Dorsolateral prefrontal cortex (tissue), 122 donors: ENCODE measurements at places on chromosomes 3 and 15.

DNA sequence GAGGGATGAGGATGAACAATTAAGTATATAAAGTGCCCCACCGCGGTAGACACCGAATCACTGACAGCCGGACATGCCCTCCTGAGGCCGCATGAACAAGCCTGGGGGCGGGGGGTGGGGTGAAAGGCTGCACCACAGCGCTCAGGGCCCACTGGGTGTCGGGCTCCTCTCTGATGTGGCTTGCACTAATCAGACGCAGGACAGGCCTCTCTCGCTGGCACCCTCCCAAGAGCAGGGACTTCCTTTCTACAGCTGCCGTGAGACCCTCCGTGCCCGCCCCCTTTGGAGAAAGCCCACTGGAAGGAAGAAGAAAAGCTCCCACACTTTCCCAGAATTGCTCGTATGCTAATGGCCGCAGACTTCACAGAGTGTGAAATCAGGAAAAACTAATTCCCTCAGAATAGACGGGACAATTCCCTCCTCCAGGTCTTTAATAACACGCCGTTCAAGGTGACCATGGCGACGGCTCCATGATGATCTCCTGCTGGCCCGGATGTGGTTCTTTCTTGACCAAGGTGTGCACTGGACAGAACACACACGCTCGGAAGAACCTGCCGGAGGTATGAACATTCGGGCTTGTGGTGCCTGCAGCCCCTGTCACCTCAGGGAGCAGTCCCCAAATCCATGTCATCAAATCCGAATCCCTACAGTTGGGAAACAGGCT lies 32.0 kb downstream of the IQSEC1 start:
- no peak for DNase-seq

DNA sequence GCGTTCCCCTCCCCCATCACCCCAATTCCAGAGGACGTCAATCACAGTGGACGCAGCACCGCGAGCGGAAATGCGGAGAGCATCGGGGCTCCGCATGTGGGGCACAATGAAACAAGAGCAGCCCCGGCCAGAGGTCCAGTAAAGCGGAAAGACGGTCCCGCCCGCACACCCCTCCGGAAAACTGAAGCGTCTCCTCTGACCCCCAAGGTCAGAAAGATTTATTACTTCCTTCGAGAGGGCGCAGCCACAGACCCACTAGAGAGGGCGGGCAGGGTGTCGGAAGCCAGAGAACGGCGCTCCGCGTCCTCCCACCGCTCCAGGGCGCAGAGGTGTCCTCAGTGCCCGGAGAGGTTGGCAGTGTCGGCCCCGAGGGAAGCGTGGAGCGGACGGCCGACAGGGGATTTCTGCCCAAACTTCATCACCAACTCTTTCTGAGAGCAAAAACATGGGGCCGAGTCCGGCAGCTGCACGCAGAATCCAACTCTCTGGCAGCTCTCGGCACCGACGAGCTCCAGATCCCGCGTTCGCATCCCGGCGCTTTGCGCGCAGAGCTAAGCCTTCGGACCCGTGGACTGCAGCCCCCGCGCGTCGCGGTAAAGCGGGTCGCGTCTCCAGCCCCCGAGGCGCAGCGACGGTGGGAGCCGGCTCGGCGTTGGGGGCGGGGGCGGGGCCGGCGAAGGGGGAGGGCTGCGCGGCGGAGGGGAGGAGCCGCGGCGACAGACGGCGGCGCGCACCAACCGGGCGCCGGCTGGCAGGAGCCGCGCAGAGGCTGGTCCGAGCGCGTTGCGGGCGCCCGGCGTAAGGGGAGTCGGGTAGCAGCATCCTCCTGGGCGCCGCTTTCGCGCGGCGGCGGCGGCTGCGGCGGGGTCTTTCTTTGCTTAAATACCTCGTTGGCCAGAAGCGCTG lies at the start of gene CHST2:
CHST2 (plus strand) TSS at position 763 of the 906 bp plus-strand sequence. CDS start 1,046 bp downstream, outside the sequence.
- DNase-seq: peak; percentile 32

- no peak for DNase-seq
Observed at GRCh38 chr3:68103811-68104210, 449.4 kb upstream of the SUCLG2 start.

DNA sequence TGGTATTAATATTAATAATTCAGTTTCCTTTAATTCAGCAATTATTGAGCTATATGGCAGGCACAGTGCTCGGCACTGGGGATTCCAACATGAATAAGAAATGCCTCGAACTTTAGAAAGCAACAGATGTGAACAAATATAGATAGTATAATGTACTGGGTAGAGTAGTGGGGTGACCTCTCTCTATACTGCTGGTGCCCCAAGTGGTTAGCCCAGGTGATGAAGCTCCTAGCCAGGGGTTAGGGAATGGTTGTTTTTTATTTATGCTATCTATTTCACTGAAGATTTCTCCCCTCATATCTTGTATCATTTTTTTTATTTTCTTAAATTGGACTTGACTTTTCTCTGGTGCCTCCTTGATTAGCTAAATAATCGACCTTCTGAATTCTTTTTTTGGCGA lies 62.1 kb downstream of the BHLHE40 start:
- DNase-seq: no peak

GRCh38 chr15:78982736-78983135 lies 37.9 kb upstream of the CTSH start:
- no peak for DNase-seq

- no peak for DNase-seq
Observed at GRCh38 chr3:53597136-53597915, 102.9 kb downstream of the CACNA1D start.

DNA sequence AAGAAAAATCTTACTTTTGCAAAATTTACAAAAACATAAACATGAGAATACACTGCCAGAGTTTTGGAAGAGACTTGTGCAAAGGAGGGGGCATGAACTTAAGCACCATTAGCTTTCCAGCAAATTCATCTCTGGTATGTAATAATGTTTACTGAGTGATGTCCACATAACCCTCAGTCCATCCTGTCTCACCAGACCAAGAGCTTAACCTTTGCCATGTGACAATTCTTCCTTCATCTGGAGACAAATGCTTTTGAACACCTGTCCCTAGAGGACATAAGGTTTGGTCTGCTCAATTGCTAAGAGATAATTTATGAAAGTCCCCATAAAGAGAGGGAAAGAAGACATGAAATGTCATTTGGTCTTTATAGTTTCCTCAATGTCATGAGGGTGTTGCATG lies 412.3 kb downstream of the ERC2 start:
- no peak for DNase-seq

GRCh38 chr3:170247875-170248274 lies 25.7 kb downstream of the PRKCI start:
- DNase-seq: no peak

- DNase-seq: no peak
Observed at GRCh38 chr3:71672807-71673206, 52.4 kb downstream of the EIF4E3 start.

GRCh38 chr3:192220915-192221314 lies 506.4 kb downstream of the FGF12 start:
- no peak for DNase-seq
